ENCODE measurements at places on chromosomes 7 and 10.

GRCh38 chr7:52501696-52502095 lies 533.7 kb upstream of the POM121L12 start:
- H3K4me1 ChIP-seq = no peaks in the 10 kb centered on the region
- DNase-seq = no peak
- no peaks in the 10 kb centered on the region for H3K27me3 ChIP-seq

DNA sequence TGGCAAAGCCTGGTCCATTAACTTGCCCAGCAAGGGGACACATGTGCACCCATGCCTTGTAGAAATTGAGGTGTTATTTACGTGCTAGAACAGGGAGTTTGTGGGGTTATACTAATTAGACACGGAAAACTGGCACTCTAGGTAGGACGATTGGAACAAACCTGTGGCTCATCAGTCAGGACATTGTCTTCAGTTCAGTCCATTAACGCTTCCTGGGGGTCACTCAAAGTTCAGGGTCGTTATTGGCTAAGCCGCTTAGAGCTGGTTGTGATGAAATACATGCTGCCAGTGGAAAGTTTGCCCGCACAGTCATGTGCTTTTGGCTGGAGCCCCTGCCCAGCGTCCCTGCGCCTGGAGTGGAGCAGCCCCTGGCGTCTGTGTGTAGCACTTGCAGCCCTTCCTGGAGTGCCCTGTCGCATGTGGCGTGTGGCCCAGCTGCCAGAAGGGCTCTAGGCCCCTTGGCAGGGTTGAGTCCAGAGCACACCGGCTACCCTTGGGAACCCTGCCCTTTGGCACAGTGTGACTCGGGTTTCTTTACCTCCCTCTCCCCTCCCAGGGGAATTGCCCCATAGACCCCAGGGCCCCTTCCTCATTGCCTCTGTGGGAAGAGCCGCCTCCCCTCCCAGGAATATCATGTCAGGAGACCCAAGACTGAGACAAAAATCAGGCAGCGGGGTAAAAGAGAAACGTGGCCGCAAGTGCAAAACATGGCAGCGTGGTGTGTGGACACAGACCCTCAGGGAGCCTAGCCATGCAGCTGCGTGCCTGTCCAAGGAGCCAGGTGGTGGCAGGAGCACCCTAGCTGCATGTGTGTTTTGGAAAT lies 9.8 kb downstream of the ZNF775 start:
- H3K27me3 ChIP-seq = no peaks in the 10 kb centered on the region
- H3K4me1 ChIP-seq = peaks cover 13% of the 10 kb centered on the region
- no peak overlapping the region for H3K4me3 ChIP-seq
- H3K36me3 ChIP-seq = peaks cover 24% of the 10 kb centered on the region
- H3K27ac ChIP-seq = no peak overlapping the region

- no peak overlapping the region for H3K4me3 ChIP-seq
- H3K36me3 ChIP-seq = no peaks in the 10 kb centered on the region
- H3K27ac ChIP-seq = no peak overlapping the region
- H3K27me3 ChIP-seq = no peaks in the 10 kb centered on the region
- no peaks in the 10 kb centered on the region for H3K4me1 ChIP-seq
Measured at GRCh38 chr10:15254808-15255648, 86.5 kb upstream of the NMT2 start.

- H3K4me3 ChIP-seq = no peak overlapping the region
- H3K4me1 ChIP-seq = no peaks in the 10 kb centered on the region
- DNase-seq = no peak
Measured at GRCh38 chr7:115023219-115023618, 101.3 kb downstream of the MDFIC start.

GRCh38 chr7:28956608-28957063 lies 1.5 kb downstream of the TRIL start:
- H3K4me1 ChIP-seq = peaks cover 28% of the 10 kb centered on the region
- H3K27me3 ChIP-seq = no peaks in the 10 kb centered on the region
- peak overlapping the region; percentile 76 for H3K27ac ChIP-seq
- H3K36me3 ChIP-seq = no peaks in the 10 kb centered on the region
- peak; percentile 98 for DNase-seq

GRCh38 chr7:69434398-69434815 lies 163.9 kb upstream of the AUTS2 start:
- H3K27ac ChIP-seq = no peak overlapping the region
- DNase-seq = no peak
- no peaks in the 10 kb centered on the region for H3K27me3 ChIP-seq
- no peaks in the 10 kb centered on the region for H3K4me1 ChIP-seq
- no peaks in the 10 kb centered on the region for H3K36me3 ChIP-seq
- no peak overlapping the region for H3K4me3 ChIP-seq

DNA sequence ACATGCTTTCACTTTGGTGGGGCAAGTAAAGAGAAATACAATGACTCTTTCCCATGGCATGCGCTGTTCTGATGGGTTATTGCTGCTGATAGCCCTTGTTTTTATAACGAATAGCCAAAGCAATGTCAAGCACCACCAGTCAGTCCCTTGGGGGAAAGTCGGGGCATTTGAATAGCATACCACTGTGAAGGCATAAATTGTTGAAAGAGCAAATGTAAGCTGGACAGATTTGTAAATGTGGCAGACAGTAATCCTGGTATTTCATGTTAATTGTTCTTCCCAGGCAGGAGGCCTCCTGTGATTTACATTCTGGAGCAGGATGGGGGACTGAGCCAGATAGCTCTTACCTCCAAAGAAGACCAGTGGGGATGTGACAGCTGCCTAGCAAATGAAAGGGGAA lies 293.3 kb downstream of the ADRA2A start:
- no peaks in the 10 kb centered on the region for H3K4me1 ChIP-seq
- peak; percentile 81 for DNase-seq
- H3K36me3 ChIP-seq = no peaks in the 10 kb centered on the region
- H3K4me3 ChIP-seq = no peak overlapping the region
- H3K27me3 ChIP-seq = no peaks in the 10 kb centered on the region

DNA sequence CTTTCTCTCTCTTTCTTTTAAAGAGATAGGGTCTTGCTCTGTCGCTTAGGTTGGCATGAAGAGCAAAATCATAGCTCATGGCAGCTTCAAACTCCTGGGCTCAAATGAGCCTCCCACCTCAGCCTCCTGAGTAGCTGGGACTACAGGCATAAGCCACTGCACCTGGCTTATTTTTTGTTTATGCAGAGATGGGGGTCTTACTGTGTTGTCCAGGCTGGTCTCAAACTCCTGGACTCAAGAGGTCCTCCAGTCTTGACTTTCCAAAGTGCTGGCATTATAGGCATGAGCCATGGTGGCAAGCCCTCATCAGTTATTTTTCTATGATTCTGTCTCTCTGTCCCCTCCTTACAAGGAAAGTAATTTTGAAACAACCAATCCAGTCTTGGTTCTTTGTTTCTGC lies 1.1 kb upstream of the BAG3 start:
- H3K4me3 ChIP-seq = no peak overlapping the region
- H3K36me3 ChIP-seq = peaks cover 4% of the 10 kb centered on the region
- H3K27ac ChIP-seq = no peak overlapping the region
- no peak for DNase-seq

Measured in trophoblast cell (in vitro differentiated cells and primary cell).